MCF 10A (cell line): ENCODE measurements at places on chromosomes 3 and 15. TPM values are rescaled to one million over a fixed set of nuclear protein-coding genes. Genes with fewer than 3 reads are reported as not detected.

Gene CPLX3
- not detected in 2 replicates for total RNA-seq

Gene CADPS
- not detected in 2 replicates for total RNA-seq

Gene BFSP2
- not detected in 2 replicates for total RNA-seq

Gene ZKSCAN7
- total RNA-seq: not detected in 2 replicates

Gene GPR176
- 1.8 and 2.3 TPM in 2 replicates for total RNA-seq

Gene OSBPL10
- 128 and 172 TPM in 2 replicates for total RNA-seq

Gene MESP1
- 0.58 and 1.6 TPM in 2 replicates for total RNA-seq

Gene PLA2G4D
- not detected in 2 replicates for total RNA-seq

Gene HIGD1A
- 140 and 161 TPM in 2 replicates for total RNA-seq

Gene C3orf22
- total RNA-seq: not detected in 2 replicates

Gene MUC20
- total RNA-seq: 2.3 and 3.5 TPM in 2 replicates

Gene TMEM108
- not detected in 2 replicates for total RNA-seq

Gene RLBP1
- total RNA-seq: not detected in 2 replicates

Gene DUOX2
- 0.10 and 0.30 TPM in 2 replicates for total RNA-seq

Gene CATSPER2
- 7.0 and 7.5 TPM in 2 replicates for total RNA-seq

Gene CKMT1B
- total RNA-seq: 10.8 and 19.0 TPM in 2 replicates

Gene CRYBG3
- 7.2 and 10.7 TPM in 2 replicates for total RNA-seq
